ENCODE measurements at places on chromosomes 11 and 22.

GRCh38 chr11:42085736-42086135 is 626.3 kb upstream of the LRRC4C start:
- no peak for DNase-seq

DNA sequence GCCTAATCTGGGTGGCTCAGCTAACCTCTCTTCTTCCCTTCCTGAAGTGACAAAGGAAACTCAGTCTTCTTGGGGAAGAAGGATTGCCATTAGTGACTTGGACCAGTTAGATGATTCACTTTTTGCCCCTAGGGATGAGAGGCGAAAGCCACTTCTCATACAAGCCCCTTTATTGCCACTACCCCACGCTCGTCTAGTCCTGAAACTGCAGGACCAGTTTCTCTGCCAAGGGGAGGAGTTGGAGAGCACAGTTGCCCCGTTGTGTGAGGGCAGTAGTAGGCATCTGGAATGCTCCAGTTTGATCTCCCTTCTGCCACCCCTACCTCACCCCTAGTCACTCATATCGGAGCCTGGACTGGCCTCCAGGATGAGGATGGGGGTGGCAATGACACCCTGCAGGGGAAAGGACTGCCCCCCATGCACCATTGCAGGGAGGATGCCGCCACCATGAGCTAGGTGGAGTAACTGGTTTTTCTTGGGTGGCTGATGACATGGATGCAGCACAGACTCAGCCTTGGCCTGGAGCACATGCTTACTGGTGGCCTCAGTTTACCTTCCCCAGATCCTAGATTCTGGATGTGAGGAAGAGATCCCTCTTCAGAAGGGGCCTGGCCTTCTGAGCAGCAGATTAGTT is 14.2 kb upstream of the UVRAG start:
- DNase-seq: no peak

GRCh38 chr22:32799496-32799895 is 2.0 kb upstream of the TIMP3 start:
- DNase-seq: no peak

DNA sequence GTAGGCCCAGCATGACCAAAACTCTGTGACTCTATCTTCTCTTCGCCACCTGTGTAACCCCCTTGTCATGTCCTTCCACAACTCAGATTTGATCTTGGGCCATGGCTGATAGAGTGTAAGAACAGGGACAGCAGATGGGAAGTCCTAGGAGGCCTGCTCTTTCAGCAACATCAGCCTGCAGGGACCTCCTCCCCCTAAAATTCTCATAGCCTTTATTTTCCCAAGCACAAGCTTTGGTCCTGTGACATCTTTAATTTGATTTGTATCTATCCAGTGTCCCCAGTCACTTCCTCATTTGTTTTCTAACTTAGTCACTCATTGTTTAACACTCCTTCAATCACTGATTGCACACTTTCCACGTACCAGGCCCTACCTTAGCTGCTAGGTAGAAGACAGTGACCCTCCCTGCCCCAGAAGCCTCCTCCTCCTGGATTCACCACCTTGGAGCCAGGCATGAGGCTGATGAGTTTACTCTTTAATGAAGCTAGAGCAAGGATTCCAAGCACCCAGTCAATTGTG is 5.3 kb downstream of the UBQLN3 start:
- no peak for DNase-seq

- peak; percentile 80 for DNase-seq
Measured at GRCh38 chr11:827146-827896, 398 bp upstream of the CRACR2B start.

GRCh38 chr11:63920939-63921417 is 4.0 kb upstream of the RCOR2 start:
- DNase-seq: peak; percentile 86

- DNase-seq: peak; percentile 89
Measured at GRCh38 chr11:62791501-62792201, at the start of gene TMEM223. Gene TMEM223 (minus strand): TSS chr11:62792006. CDS start chr11:62791994, 12 bp downstream.

DNA sequence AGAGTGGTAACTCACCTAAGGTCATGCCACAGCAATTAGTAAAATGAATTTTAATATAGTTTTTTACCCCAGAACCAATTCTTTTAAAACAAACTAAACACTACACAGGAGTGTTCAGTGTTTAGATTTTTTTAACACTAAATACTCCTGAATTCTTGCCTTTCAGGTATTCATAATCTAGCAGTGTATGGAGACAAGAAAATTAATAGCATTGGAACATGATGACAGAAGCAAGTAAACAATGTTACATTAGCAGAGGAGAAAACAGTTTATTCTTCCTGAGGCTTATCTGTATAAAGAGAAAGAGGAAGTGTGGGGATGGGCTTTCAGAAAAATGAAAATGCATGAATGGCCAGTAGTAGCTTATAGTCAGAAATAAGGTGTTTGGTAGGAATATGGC is 222.1 kb upstream of the FAT3 start:
- DNase-seq: no peak

- DNase-seq: no peak
Measured at GRCh38 chr22:31179345-31179744, 19.4 kb downstream of the RNF185 start.

DNA sequence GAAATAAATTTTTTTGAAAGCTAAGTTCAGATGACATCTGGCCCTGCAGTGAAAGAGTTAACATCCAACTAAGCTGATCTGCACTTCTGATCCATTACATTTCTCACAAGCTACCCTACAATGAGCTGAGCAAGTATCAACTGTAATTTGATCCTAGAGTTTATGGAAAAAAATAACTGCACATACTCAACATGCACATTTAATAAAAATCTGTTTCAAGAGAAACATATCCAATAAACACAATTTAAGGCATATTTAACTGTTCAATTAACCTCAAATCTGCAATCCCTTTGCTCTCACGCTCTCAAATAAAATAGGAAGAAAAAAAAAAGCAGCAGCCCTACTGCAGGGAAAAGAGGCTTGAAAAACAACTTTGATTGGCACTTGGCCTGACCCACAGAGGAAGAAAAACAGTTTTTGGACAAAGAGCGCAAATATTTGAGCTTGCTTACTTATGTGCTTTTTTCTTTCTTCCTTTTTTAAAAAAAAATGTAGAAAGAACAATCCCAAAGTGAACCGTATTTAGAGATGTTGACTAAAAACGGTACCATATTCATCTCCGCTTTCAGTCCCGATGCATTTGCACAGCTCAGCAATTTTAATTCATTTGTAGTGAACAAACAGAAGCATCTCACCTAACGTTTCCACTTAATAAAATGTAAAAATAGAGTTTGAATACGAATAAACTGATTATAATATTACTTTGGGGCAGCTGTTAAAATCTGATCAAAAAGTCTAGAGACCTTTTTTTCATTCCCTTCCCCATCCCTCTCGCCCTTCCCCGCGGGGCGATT is 1.6 kb downstream of the SESN3 start:
- DNase-seq: no peak

DNA sequence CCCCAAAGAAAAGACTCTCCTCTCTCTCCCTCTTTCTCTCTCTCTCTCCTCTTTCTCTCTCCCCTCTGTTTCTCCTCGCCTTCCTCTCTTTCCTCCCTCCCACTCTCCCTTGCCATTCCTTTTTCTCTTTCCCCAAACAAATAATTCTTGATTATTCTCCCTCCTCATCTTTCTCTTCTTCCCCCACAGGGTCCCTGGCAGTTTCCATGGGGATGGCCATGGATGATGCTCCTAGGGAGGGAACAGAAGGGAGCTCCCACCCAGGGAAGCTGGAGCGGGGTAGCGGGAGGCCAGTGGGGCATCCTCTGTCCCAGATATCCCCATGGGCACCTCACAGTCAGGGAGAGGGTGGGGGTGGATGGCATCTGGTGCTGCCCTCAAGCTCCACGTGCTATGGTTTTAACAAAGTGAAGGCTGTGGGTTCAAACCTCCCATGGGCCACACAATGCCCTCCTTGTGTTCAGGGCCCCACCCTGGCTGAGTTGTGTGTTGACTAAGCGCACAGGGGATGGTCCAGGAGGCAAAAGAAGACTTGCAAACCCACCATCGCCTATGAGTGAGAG is 266.4 kb downstream of the BUD13 start:
- DNase-seq: no peak

DNA sequence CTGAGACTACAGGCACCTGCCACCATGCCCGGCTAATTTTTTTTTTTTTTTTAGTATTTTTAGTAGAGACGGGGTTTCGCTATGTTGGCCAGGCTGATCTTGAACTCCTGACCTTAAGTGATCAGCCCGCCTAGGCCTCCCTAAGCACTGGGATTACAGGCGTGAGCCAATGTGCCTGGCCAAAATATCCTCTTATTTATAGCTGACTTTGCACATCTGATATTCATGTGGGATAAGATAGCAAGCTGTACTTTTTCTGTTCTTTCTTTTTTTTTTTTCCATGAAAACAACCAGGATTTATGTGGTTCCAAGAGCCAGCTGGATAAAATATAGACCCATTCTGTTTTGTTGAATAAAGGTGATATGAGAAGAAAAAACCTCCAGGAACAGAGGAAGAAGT is 12.1 kb upstream of the XBP1 start:
- no peak for DNase-seq

GRCh38 chr11:117058761-117059261 is 39.4 kb downstream of the SIK3 start:
- no peak for DNase-seq

- DNase-seq: no peak
Measured at GRCh38 chr22:46159777-46160176, 9.5 kb downstream of the PPARA start.

- DNase-seq: peak; percentile 41
Measured at GRCh38 chr22:50529897-50530579, at the start of gene TYMP. Gene TYMP (minus strand): TSS chr22:50530012. CDS start chr22:50529709, 303 bp downstream.

- DNase-seq: no peak
Measured at GRCh38 chr11:110125632-110126031, 32.4 kb downstream of the ZC3H12C start.

- DNase-seq: no peak
Measured at GRCh38 chr11:59174664-59175033, 2.7 kb downstream of the DTX4 start.

All from H9 (cell line).